ENCODE measurements at places on chromosomes 6 and 20.
A peak's percentile ranks its signal among the peaks of the same experiment; 100 is the strongest.

GRCh38 chr6:163260111-163260895, 154.2 kb upstream of the QKI start:
- no peak for DNase-seq

GRCh38 chr6:75204959-75205775, 686 bp downstream of the COL12A1 start:
- DNase-seq = no peak

- DNase-seq = no peak
These were observed 30.6 kb downstream of the PTCHD4 start for GRCh38 chr6:48080227-48081009.

GRCh38 chr20:15565786-15566185, 1007.5 kb downstream of the KIF16B start:
- DNase-seq = no peak

GRCh38 chr20:36201198-36201597, 35.1 kb upstream of the AAR2 start:
- DNase-seq = no peak

DNA sequence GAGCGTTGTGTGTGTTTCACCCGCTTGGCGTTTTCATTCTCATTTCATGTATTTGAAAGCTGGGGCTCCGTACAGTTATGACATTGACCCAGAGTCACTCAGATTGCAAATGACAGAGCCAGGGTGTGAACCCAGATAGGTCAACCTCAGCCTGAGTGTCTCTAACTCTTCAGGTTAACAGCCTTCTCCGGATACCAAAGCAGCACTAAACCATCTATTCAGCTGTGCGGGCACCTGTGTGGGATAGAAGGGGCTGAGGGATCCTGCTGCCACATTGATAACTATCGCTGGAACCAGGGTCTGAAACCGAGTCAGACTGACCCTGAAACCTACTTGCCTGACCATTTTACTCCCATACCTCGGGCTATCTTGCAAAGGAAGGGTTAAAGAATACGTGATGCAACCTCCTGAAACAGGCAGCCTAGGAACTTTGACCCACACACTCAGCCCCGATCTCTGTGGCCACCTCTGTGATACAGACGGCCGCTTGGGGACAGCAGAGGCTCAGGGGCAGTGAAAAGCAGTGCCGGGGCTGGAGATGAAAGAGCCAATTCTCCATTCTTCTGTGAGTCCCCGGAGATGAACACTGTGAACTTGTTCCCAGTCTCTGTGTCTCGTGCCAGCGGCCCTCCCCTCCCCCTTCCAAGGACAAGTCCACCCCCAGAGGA, 233.5 kb upstream of the QKI start:
- DNase-seq = no peak

- DNase-seq = no peak
These were observed 197.2 kb downstream of the TFAP2C start for GRCh38 chr20:56826306-56826704.

GRCh38 chr20:39800548-39800947, 838.4 kb downstream of the DHX35 start:
- DNase-seq = no peak

GRCh38 chr6:167737205-167737830, 89.4 kb upstream of the AFDN start:
- no peak for DNase-seq

GRCh38 chr20:17825252-17825959, 125.6 kb downstream of the BANF2 start:
- DNase-seq = no peak

GRCh38 chr6:97392735-97393134, 109.7 kb upstream of the MMS22L start:
- DNase-seq = no peak

GRCh38 chr6:154740658-154741057, 7.4 kb downstream of the SCAF8 start:
- DNase-seq = no peak

DNA sequence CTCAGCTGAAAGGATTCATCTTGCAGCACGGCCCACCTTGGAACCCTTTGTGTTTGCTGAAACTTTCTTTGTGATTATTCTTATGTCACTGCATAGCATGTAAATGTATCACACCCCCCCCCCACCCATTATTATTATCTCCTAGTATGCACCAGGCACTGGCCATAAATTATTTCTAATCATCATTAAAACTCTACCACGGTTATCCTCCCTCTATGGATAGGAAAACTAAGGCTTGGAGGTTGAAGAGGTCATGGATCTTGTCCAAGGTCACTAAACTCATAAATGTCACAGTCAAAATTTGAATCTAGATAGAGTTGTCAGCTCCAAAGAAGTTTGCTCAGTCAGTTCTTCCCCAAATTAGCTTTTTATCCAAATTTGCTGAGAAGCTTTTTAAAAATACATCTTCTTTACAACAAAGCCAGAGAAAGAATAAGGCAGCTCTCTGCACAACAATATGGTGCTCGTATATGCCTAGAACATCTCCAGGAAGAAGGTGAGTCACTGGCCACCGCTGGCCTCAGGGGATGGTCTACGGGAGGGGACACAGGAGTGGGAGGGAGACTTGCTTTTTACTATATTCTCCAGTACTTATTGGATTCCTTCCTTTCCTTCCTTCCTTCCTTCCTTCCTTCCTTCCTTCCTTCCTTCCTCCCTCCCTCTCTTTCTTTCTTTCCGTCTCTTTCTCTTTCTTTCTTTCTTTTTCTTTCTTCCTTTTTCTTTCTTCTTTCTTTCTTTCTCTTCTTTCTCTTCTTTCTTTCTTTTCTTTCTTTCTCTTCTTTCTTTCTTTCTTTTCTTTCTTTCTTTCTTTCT, 134.5 kb downstream of the VEGFA start:
- DNase-seq = no peak

DNA sequence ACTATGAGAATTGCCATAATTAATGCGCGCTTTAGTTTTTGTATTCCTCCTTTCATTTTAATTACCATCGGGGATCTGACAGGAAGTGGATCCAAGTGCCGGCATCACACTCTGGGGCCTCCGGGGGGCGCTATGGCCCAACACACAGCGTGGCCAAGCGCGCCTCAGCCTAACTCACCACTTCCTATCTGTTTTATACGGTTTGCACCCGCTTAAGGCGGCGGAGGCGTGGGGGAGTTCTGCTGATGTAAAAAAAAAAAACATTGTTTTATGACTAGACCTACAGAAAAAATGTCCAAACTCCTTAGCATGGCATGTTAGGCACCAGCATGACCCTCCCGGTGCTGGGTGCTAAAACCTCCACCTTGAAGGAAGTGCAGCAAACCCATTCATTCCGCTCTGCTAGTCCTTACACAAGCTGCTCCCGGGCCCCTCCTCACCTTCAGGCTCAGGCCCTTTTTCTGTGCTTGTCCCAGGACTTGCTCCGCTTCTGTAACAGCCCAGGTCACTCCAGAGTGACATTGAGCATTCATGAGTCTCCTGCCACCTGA, 4.5 kb upstream of the EBF4 start:
- peak; percentile 65 for DNase-seq

GRCh38 chr6:13778028-13778427, 36.3 kb downstream of the MCUR1 start:
- DNase-seq = no peak

DNA sequence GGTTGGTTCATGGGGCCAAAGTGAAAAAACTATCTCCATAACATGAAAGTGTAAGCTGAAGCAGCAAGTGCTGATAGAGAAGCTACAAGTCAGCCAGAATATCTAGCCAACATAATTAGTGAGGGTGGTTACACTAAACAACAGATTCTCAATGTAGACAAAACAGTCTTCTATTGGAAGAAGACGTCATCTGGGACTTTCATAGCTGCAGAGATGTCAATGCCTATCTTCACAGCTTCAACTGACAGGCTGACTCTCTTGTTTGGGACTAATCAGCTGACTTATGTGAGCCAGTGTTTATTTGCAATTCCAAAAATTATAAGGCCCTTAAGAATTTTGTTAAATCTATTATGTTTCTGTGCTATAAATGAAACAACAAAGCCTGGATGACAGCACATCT, 63.2 kb downstream of the GMDS start:
- no peak for DNase-seq

DNA sequence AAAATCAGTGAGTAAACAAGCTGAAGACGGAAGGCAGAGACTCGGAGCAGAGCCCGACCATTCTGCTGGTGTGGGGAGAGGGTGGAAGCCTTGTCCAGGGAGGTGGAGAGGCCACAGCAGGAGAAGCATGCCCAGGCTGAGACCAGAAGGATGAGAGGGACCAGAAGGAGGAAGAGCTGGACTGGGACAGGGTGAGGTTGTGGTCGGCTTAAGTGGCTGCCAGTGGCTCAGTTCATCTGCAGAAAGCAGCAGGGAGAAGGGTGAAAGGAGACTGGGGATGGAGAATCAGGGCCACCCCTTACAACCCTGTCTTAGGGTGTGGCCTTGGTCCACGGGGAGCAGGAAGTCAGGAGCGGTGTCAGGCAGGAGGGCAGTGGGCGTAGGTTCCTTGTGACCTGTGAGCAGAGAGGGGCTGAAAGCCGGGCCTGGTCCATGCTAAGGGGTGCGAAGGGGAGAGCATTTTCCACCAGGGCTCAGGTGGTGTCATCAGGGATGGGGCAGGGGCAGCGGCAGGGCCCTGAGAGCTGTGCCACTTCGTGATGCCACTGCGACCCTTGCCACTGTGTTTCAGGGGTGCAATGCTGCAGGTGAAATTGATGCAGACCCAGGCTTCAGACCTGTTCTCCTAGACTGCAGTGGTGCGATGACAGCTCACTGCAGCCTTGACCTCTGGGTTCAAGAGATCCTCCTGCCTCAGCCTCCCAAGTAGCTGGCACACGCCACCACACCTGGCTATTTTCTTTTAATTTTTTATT, 81.1 kb downstream of the TTLL2 start:
- DNase-seq = no peak

DNA sequence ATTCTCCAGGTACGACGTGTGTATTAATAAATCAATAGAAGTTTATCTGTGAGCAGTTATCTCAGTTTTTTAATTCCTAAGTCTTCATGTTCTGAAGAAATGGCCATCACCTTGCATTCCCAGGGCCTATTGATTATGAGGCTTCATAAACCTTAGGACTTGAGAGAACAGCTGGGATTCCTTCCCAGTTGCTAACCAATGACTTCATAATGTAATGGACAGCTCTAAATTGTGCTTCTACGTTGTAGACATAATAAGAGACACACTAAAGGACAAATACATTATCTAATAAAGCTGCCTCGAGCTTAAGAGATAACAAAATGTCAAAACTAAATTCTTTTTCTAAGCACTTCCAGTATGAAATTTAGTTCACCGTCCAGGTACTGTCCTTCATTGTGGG, 30.6 kb downstream of the TSHZ2 start:
- no peak for DNase-seq

- DNase-seq = no peak
These were observed 31.4 kb downstream of the SMLR1 start for GRCh38 chr6:130858498-130859160.
